Stimulated activated CD4-positive, alpha-beta T cell treated with anti-CD3 and anti-CD28 coated beads, Interleukin-1b, Interleukin-23, amount 100 ng/mL, for 48 hours (primary cell): ENCODE measurements at places on chromosomes 7 and 10.

DNA sequence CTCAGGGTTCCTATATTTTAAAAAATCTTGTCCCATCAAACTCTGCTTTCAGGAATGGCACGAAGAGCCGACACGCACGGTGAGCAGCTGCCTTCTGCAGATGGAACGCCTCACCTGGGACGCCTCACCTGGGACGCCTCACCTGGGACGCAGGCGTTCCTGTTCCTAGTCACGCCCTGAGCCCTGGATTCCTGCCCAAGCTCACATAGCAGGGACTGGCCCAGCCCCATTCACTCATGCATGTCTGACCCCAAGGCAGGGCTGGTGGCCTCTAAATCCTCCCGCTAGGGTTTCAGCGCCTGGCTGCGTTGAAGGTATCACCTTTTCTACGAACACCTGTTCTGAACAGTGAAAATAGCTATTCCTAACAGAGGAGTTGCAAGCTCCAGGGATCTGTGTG lies 49.8 kb downstream of the CARD11 start:
- DNase-seq: no peak

- no peak for DNase-seq
Measured at GRCh38 chr7:33089142-33089541, 20.1 kb downstream of the RP9 start.

DNA sequence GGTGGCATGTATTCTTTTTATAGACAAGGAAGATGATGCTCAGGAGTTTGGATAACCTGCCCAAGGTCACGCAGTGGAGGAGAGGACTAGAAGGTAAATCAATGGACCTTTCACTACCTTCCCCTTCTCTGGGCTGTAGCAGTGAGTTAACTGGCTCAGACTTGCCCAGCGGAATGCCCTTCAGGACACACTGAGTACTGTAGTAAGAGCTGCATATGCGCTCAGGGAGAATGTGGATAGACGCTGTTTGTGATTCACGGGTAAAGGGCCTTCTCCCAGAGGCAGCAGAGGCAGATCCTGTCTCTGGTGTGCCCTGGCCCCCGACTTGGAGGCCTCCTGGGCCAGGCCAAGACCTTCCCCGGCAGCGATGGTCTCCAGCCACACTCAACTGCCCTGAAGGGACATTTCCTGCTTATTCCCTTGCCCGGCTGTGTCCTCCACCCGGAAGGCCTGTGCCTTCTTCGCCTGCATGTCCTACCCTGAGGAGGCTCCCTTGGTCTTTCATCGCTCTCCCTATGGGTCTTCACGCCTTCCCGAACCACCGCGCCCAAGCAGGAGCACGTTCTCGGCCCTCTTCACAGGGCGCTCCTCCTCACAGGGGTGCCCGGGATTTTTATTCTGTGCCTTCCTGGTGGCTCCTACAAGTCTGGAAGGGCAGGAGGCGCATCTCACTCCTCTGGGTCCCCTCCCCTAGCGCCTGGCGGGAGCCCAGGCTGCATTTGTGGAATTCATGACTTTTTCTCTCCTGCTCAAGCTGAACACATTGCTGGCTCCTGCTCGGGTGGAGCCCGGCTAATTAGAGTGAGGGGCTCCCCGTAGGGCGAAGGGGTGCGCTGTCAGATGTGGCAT lies 1.8 kb upstream of the IKZF1 start:
- DNase-seq: no peak

DNA sequence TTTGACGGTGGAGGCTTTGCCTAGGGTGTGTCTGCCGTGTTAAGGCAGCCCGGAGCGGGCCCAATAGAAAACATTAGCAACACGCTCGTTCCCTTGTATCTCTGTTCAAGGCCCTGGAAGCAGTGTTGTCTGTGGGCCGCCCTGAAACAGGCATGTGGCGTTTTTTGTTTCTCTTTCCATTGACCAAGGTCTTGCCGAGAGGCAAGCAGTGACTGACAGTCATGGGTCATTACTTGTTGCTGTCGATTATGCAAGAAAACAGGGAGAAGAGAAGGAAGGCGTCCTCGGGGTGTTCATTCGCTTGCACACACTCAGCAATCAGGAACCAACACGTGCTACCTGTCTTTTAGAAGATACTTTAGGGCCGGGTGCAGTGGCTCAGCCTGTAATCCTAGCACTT lies 92.5 kb downstream of the EZH2 start:
- DNase-seq: no peak

DNA sequence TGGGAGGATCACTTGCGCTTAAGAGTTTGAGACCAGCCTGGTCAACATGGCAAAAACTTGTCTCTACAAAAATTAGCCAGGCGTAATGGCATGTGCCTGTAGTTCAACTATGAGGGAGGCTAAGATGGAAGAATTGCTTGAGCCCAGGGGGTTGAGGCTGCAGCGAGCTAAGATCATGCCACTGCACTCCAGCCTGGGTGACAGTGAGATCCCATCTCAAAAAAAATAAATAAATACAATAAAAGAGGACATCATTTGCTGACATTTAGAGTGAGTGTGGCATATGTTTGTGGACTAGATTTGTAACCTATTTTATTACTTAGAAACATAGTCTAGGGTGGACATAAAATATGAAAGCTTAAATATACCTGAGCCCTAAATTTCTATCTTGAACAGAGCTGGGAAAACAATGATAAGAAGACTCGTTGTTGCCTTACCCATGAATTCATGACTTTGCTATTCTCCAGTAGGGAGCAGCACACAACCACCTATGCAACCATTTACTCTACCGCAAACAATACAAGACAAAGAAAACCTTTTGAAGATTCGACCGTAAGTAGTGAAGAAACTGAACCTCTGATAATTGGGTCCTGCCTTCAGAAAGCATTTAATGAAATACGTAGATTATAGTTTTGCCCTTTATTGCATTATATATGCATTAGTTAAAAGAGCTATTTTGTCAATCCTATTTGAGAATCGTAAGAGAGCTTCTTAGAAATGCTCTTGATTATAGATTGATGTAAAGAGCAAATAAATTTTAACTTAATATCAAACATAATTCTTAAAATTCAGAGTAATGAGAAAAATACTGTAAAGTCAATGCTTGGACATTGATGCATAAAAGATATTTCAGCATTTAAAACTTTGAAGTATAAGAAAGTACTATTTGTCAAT lies 83.5 kb downstream of the GNAT3 start:
- DNase-seq: no peak

GRCh38 chr7:102927312-102927933 lies 14.6 kb downstream of the LRRC17 start:
- DNase-seq: no peak

DNA sequence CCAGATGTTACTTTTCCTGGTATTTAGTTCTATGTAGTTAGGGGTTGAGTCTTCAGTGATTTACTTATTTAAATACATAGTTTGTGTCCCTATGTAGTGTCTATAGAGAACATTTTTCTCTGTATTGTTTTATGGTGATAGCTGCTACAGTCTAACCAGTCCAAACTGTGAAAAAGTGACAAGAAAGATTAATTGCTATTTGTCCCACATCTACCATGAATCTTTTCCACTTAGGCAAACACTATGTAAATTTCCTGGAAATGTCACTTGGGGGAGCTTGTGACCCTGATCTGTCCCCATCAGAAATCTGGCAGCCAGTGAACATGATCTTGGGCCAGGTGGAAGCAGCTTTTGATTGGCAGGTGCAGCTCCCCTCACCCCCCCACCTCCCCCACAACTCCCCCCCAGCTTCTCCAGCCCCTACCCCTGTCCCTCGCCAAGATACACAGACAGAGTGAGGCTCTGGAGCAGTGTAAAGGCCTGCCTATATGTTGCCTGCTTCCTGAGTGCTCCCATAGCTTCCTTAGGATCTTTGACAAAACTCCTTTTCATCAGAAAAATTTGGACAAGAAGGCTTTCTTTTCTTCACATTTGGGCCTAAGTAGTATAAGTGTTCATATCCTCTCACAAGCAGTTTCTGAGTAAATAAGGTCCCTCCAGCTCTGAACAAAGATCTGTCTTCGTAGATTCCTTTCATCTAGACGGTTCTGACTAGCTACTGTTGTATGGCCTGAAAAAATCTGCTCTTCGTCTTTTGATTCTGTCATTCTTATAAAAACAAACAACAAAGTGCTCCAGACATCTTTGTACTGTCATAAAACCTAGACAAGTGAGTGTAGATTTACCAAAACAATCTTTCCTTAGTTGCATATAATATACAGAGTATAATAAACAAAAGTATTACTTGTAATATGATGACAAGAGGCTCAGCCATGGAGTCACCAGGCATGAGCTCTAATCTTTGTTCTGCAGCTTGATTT lies 31.5 kb upstream of the SLC13A1 start:
- DNase-seq: no peak
